NCI-H1105 treated with DMSO at 0.1 percent for 48 hours (cell line): ENCODE measurements at places on chromosomes 4 and X.

GRCh38 chrX:22159071-22159470, 113.6 kb upstream of the CBLL2 start:
- DNase-seq: no peak

DNA sequence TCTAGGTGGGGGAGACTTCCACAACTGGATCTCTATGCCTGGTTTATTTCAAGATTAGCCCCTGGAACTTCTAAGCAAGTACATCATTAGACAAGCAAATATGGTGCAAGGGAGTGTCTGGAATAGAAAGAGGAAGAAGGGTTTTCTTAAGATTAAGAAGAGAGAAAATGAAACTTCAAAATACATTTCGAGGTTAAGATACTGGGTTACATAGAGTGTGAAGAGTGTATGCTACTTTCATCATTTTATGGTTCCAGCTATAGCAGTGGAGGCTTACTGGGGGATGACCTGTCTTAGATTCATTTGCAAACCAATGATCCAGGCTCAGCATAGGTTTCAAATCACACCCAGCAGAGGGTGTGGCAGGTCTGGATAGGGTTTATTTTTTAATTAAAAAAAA, 144.4 kb upstream of the GATB start:
- DNase-seq: no peak

- peak; percentile 1 for DNase-seq
Measured at GRCh38 chrX:106035064-106035463, 3.5 kb downstream of the SERPINA7 start.

DNA sequence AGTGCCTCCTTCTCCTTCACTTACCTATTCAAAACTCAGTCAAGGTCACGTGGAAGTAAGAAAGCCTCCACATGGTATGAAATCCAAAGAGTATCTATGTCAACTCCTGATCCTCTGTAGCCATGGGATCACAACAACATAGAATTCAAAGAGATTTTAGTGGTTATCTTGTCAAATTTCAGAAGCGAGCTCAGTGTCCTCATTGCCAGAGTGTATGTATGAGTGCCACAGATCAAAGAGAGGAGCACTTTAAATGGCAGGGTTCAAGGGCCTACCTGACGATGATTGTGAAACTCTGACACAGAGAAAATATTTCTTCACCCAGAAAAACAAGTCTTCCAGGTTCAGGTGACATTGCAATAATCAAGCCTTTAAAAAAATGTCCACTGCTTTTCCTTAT, 1.2 kb upstream of the ACE2 start:
- DNase-seq: no peak

DNA sequence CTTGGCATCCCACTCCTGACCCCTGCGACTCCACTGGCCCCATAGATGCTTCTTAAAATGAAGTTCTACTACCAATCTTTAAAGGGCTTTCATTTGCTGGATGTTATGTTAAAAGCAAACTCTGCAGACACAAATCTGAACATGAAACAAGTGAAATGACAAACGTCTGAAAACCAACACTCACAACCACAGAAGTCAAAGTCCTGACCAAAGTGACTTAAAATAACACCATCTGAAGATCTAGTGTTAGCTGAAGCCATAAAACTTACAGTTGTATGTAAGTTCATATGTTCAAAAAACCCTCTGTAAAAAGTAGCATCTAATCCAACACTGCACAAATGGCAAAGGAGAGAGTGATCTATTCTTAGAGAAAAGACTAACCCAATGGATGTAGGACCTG, 178.7 kb downstream of the SH3KBP1 start:
- no peak for DNase-seq

- DNase-seq: no peak
Measured at GRCh38 chr4:140085062-140085622, 68.8 kb downstream of the MAML3 start.

GRCh38 chrX:53330331-53330730, 48.9 kb upstream of the IQSEC2 start:
- DNase-seq: no peak

- DNase-seq: no peak
Measured at GRCh38 chr4:114019276-114019968, 40.0 kb upstream of the ARSJ start.

GRCh38 chrX:153621949-153622598, 23.1 kb upstream of the CCNQ start:
- no peak for DNase-seq

DNA sequence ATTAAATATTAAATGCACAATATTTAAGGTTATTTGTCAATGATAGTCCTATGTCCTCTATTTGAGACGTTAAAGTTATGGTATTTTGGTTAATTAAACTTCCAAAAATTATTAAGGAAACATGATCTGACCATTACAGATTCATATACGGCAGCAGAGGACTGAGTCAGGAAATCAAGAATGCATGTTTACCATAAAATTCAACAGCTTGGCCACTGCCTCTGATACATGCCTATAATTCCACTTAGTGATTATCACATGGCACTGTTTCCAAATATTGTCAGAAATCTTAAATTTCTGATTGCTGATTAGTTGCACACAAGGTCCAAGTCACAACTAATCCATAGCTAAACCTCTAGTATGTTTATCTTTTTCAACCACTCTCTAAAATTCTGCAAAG, 232.2 kb upstream of the UGT8 start:
- no peak for DNase-seq

- no peak for DNase-seq
Measured at GRCh38 chrX:77434962-77435361, 12.2 kb upstream of the FGF16 start.

DNA sequence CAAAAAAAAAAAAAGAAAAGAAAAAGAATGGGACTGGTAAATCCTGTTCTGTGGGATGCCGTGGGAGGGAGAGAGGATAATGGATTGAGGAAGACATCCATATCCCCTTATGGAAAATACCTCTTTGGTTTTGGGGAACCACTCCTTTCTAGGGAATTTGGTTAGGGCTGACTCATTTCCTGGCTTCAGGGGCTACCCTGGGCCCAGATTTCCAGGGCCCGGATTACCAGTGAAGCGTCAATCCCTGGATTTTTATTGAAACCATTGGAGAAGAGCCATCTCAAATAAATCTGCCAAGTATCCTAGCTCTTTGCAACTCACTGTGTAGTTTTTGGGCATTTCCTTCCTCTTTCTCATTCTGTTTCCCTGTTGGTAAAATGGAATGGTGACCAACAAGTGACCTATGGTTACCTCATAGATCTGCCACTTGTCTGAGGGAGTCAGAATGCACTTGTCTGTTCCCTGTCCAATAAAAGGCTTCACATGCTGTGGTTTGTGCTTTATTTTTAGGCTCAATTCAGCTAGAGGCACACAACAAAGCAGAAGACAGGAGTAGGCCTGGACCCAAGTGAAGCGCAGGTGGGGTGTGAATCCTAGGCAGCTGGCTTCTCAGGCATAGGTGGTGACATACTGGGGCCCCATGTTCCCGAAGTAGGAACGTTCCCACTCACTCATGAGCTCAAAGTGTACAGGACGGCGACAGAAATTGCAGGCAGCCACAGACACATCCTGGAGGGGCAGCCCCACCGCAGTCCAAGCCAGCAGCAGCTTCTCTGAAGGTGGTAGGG, 8.6 kb downstream of the APEX2 start:
- DNase-seq: no peak

GRCh38 chrX:103157496-103158316, 57.2 kb upstream of the BEX4 start:
- DNase-seq: peak; percentile 16

- DNase-seq: no peak
Measured at GRCh38 chrX:3403748-3404147, 57.3 kb upstream of the MXRA5 start.

GRCh38 chrX:153216926-153217325, 37.8 kb downstream of the MAGEA1 start:
- DNase-seq: no peak

DNA sequence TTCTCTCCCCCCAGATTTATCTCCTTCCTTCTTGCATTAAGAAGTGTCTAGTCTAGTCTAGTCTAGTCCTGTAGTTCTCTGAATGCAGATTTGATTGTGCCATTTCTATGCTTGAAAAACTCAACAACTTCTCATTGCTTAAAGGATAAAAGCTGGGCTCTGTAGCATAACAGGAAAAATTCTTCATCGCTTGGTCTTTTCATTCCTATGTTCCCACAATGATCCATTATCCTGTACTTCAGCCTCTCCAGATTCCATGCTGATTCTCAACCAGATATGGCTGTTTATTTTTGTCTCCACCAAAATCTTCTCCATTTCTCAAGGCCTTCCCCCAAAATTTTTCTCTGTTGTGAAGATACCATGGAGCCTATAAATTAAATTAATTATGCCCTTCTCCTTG, 102.9 kb upstream of the STIM2 start:
- DNase-seq: no peak

- DNase-seq: no peak
Measured at GRCh38 chr4:147378780-147379179, 102.1 kb upstream of the EDNRA start.

DNA sequence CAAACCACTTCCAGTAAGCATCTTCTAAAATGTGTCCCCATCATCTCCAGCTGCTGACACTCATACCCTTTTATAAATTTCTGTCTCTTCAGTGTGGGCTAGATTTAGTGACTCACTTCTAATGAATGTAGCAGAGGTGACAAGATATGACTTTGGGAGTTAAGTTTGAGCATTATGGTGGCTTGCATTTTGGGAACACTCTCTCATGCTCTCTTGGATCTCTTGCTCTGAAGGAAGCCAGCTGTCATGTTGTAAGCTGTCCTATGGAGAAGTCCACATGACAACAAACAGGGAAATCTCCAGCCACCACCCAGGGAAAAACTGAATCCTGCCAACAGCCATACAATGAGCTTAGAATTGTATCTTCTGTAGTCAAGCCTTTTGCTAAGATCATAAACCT, 691.3 kb upstream of the PCDH7 start:
- no peak for DNase-seq

DNA sequence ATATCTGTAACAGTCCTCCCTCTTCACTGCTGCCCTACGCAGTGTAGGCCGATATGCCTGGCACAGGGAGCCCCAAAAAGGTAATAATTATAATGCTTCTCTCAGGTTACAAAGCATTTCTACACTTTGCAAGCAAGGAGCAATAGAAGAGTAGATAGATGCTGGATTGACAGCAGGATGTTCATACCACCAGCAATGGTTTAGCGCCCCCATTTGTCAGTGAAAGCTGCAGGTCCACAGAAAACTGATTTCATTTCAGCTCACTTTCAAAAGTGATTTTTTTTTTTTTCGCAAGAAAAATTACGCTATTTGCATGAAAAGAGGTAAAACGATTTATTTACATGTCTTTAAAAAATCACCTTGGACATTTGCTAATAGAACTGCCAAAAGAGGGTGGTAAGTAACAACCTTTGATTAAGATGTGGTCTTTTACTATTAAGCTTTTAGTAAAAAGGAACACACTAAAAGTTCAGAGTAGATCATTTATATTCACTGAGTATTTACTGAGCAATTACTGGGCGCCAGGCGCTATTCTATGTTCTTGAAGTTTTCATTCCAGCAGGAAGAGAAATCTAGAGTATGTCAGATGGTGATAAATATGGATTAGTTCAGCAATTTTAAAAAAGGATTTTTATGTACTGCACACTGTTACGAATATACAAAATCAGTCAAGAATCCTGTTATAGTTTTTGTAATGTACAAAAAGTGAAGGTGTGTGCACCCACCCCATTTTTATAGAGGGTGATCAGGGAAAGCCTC, 34.4 kb downstream of the HPF1 start:
- DNase-seq: no peak

- DNase-seq: no peak
Measured at GRCh38 chrX:11461201-11462001, 168.2 kb downstream of the AMELX start.

DNA sequence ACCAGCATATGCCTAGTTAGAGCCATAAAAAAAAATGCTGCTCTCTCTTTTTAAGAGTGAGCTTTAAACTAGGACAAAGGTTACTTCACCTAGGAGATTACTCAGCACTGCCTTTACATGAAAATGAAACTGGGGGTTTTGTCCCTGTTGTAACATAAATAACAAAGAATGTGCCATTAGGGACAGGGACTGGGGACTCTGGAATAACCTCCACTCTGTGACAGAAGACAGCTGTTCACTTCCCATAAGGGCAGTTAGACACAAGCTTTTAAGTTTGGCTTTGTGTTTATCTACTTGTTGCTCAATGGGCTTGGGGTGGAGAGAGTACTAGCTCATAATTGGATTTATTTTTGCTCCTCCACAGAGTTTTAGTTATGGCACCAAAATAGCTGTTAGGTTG, 11.9 kb downstream of the ENPEP start:
- no peak for DNase-seq
